Esophagus squamous epithelium (tissue), 5 donors: ENCODE measurements at places on chromosomes 1 and 21. TPM values are rescaled to one million over a fixed set of nuclear protein-coding genes. Genes with fewer than 3 reads are reported as not detected.

GRCh38 chr1:184153731-184154130 is 102.2 kb downstream of the TSEN15 start:
- no peak overlapping the region for H3K27ac ChIP-seq
- no peaks in the 10 kb centered on the region for H3K27me3 ChIP-seq
- no peaks in the 10 kb centered on the region for H3K36me3 ChIP-seq
- H3K4me1 ChIP-seq: no peaks in the 10 kb centered on the region
- DNase-seq: no peak
- no peak overlapping the region for H3K4me3 ChIP-seq

DNA sequence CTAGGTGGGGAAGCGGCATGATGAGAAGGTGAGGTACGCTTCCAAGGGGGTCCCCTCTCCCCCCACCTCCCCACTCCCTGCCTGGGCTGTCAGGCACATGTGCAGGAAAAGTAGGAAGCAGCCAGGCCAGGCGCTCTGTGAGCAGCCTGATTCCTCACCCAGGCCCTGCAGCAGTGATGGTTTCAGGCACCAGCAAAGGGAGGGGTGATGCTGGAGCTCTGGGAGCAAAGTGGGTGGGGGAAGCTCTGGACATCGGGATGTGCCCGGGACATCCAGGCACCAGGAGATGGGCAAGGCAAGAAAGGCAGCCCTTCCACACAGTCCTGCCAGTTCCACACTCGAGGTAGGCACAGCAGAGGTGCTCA is 106.1 kb downstream of the CRYAA start:
- H3K4me3 ChIP-seq: no peak overlapping the region
- no peak overlapping the region for H3K27ac ChIP-seq
- H3K27me3 ChIP-seq: peaks cover 91% of the 10 kb centered on the region
- no peak for DNase-seq
- H3K36me3 ChIP-seq: no peaks in the 10 kb centered on the region
- no peaks in the 10 kb centered on the region for H3K4me1 ChIP-seq

The S100A9 gene
- total RNA-seq: 59,479 TPM

The CNIH3 gene
- total RNA-seq: 1.2 TPM

The KCNK1 gene
- total RNA-seq: 25.7 TPM
